ENCODE measurements at places on chromosomes 5 and 9. TPM values are rescaled to one million over a fixed set of nuclear protein-coding genes. Genes with fewer than 3 reads are reported as not detected.
A peak's percentile ranks its signal among the peaks of the same experiment; 100 is the strongest.

GRCh38 chr5:6759401-6759800 lies 46.2 kb downstream of the TENT4A start:
- no peak for DNase-seq
- no peaks in the 10 kb centered on the region for H3K27me3 ChIP-seq

- H3K36me3 ChIP-seq: no peaks in the 10 kb centered on the region
- H3K27ac ChIP-seq: no peak overlapping the region
- H3K4me1 ChIP-seq: no peaks in the 10 kb centered on the region
- DNase-seq: no peak
Measured at GRCh38 chr5:142689081-142689480, 3.2 kb upstream of the FGF1 start.

GRCh38 chr5:124343451-124343867 lies 403.0 kb downstream of the ZNF608 start:
- H3K36me3 ChIP-seq: no peaks in the 10 kb centered on the region
- H3K4me3 ChIP-seq: no peak overlapping the region
- H3K27me3 ChIP-seq: no peaks in the 10 kb centered on the region
- no peak for DNase-seq
- H3K27ac ChIP-seq: no peak overlapping the region

DNA sequence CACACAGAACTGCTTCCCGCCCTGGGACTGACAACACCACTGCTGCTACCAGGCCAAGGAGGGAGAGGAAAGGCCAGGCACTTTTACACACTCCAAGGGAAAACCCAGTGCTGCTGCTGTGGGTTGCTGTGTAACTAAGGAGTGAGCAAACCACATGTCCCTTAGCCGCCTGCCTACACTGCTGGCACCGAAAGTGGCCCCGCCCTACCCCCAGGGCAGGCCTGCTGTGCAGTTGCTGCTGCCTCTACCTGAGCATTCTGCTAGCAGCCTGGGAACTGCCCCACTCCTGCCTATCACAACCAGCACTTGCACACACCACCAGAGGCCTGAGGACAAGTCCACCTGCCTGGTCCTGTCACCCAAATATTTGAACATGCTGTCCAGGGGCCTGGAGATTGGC lies 740.9 kb downstream of the DTWD2 start:
- H3K36me3 ChIP-seq: no peaks in the 10 kb centered on the region
- H3K4me3 ChIP-seq: no peak overlapping the region
- no peak for DNase-seq
- no peak overlapping the region for H3K27ac ChIP-seq
- no peaks in the 10 kb centered on the region for H3K27me3 ChIP-seq

- no peak overlapping the region for H3K4me3 ChIP-seq
- H3K4me1 ChIP-seq: no peaks in the 10 kb centered on the region
- H3K27me3 ChIP-seq: no peaks in the 10 kb centered on the region
- H3K27ac ChIP-seq: no peak overlapping the region
- no peak for DNase-seq
Measured at GRCh38 chr5:120229036-120229435, 235.1 kb upstream of the PRR16 start.

- no peak for DNase-seq
- peak overlapping the region; percentile 38 for H3K27ac ChIP-seq
- H3K4me1 ChIP-seq: peaks cover 23% of the 10 kb centered on the region
- H3K36me3 ChIP-seq: no peaks in the 10 kb centered on the region
- no peak overlapping the region for H3K4me3 ChIP-seq
Measured at GRCh38 chr9:38332625-38333024, 59.9 kb upstream of the ALDH1B1 start.

- H3K4me1 ChIP-seq: no peaks in the 10 kb centered on the region
- H3K27ac ChIP-seq: no peak overlapping the region
- no peak overlapping the region for H3K4me3 ChIP-seq
- H3K36me3 ChIP-seq: no peaks in the 10 kb centered on the region
- no peak for DNase-seq
Measured at GRCh38 chr5:76046741-76047140, 36.4 kb upstream of the SV2C start.

- no peaks in the 10 kb centered on the region for H3K27me3 ChIP-seq
- H3K4me1 ChIP-seq: no peaks in the 10 kb centered on the region
- H3K36me3 ChIP-seq: no peaks in the 10 kb centered on the region
- DNase-seq: no peak
Measured at GRCh38 chr9:93814077-93814956, 140.8 kb downstream of the BARX1 start.

GRCh38 chr5:107253246-107253645 lies 417.5 kb downstream of the EFNA5 start:
- no peaks in the 10 kb centered on the region for H3K27me3 ChIP-seq
- no peak for DNase-seq
- H3K27ac ChIP-seq: no peak overlapping the region
- no peaks in the 10 kb centered on the region for H3K4me1 ChIP-seq
- no peak overlapping the region for H3K4me3 ChIP-seq

GRCh38 chr5:34008802-34009201 lies 952 bp upstream of the AMACR start:
- H3K4me1 ChIP-seq: peaks cover 17% of the 10 kb centered on the region
- H3K27ac ChIP-seq: peak overlapping the region; percentile 96
- no peaks in the 10 kb centered on the region for H3K27me3 ChIP-seq
- peak overlapping the region; percentile 66 for H3K4me3 ChIP-seq
- DNase-seq: no peak
- no peaks in the 10 kb centered on the region for H3K36me3 ChIP-seq

GRCh38 chr5:80141147-80141671 lies 106.1 kb downstream of the THBS4 start:
- no peaks in the 10 kb centered on the region for H3K4me1 ChIP-seq
- H3K36me3 ChIP-seq: no peaks in the 10 kb centered on the region
- no peak overlapping the region for H3K4me3 ChIP-seq
- no peaks in the 10 kb centered on the region for H3K27me3 ChIP-seq
- peak; percentile 37 for DNase-seq

GRCh38 chr5:142290577-142291299 lies 34.1 kb downstream of the SPRY4 start:
- H3K4me3 ChIP-seq: no peak overlapping the region
- no peak for DNase-seq
- H3K27me3 ChIP-seq: no peaks in the 10 kb centered on the region

DNA sequence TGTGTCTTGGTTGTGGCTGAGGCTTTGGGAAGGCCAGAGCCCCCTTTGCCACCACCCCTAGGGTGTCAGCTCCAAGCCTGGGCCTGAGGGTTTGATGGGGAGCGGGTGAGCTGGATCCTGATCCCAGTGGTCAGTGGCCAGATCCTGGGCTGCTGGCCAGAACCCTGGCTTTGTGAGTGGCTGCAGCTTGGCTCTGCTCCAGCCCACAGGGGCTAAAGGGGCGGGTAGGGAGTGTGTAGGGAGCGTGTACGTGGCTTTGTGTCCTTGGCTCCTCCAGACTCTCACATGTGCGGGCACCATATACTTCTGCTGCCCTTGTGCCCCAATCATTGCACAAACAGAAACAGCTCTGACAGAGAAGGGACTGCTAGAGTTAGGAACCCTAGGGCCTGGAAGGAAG lies 1.2 kb upstream of the IL11RA start:
- no peaks in the 10 kb centered on the region for H3K27me3 ChIP-seq
- no peak overlapping the region for H3K4me3 ChIP-seq
- peaks cover 19% of the 10 kb centered on the region for H3K4me1 ChIP-seq

DNA sequence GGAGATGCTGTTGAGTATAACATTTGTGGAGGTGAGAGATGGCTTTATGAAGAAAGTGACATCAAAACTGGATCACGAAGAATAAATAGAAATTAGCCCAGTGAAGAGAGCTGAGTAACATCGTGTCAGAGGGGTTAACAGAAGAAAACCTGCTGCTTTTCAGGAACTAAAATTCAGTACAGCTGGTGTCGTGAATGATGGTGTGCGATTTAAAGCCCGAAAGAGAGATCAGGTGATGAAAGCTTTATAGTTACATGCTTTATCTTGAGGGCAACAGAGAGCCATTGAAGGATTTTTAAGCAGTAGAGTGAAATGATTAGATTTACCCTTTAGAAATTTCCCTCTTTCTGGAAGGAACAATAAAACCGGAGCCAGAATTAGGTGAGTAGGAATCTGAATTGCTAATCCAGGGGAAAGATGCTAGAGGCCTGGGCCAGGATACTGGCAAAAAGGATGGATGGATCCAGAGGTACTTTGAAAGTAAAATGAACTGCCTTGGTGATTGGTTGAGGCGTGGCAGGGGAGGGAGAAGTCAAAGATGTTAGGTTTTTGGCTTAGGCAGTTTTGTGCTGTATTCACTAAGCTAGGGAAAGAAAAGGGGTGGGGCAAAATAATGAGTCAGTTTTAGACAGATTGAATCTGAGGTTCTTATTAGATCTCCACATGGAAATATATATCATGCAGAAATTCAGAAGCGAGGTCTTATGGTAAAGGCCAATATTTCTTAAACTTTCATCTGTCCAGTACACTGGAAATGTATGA lies 3.4 kb downstream of the LRRC70 start:
- H3K4me1 ChIP-seq: no peaks in the 10 kb centered on the region
- no peak overlapping the region for H3K27ac ChIP-seq
- H3K36me3 ChIP-seq: no peaks in the 10 kb centered on the region

- DNase-seq: no peak
- no peaks in the 10 kb centered on the region for H3K36me3 ChIP-seq
- no peak overlapping the region for H3K27ac ChIP-seq
- H3K4me3 ChIP-seq: no peak overlapping the region
- H3K27me3 ChIP-seq: no peaks in the 10 kb centered on the region
Measured at GRCh38 chr5:89823046-89823445, 586.5 kb downstream of the CETN3 start.

GRCh38 chr9:135147474-135147805 lies 60.0 kb downstream of the OLFM1 start:
- H3K36me3 ChIP-seq: no peaks in the 10 kb centered on the region
- H3K27me3 ChIP-seq: no peaks in the 10 kb centered on the region
- H3K27ac ChIP-seq: no peak overlapping the region
- no peak overlapping the region for H3K4me3 ChIP-seq
- no peaks in the 10 kb centered on the region for H3K4me1 ChIP-seq
- DNase-seq: no peak

DNA sequence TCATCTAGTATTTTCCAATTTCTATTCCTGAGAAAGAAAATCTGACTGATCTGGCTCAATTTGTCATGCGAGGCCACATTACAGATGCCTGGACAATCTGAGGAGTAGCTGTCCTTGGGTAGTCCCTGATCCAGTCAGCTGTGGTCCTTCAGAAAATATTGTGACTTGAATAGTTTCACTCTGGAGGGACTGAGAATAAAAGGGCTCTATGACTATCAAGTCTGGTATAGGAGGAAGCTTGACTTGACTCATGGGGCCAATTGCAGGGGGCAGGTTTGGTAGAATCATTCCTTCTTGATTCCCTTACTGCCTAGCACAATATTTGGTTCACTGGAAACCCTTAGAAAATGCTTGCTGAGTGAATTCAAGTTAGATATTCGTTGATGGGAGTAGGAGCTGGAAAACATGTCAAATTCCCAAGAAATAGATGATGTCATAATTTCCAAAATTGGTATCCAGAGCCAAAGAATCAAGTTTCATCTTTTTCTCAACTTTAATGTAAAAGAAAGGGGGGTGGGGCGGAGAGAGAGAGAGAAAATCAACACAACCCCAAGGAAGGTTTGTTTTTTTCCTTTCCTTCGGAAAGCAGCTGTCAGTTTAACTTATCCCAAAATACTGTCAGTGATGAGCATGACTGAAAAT lies 32.4 kb upstream of the STX17 start:
- no peaks in the 10 kb centered on the region for H3K27me3 ChIP-seq
- no peak overlapping the region for H3K4me3 ChIP-seq
- H3K36me3 ChIP-seq: no peaks in the 10 kb centered on the region

- no peak for DNase-seq
- H3K4me3 ChIP-seq: no peak overlapping the region
- H3K4me1 ChIP-seq: no peaks in the 10 kb centered on the region
- no peak overlapping the region for H3K27ac ChIP-seq
- H3K27me3 ChIP-seq: no peaks in the 10 kb centered on the region
Measured at GRCh38 chr5:133624316-133624715, 12.0 kb upstream of the FSTL4 start.

DNA sequence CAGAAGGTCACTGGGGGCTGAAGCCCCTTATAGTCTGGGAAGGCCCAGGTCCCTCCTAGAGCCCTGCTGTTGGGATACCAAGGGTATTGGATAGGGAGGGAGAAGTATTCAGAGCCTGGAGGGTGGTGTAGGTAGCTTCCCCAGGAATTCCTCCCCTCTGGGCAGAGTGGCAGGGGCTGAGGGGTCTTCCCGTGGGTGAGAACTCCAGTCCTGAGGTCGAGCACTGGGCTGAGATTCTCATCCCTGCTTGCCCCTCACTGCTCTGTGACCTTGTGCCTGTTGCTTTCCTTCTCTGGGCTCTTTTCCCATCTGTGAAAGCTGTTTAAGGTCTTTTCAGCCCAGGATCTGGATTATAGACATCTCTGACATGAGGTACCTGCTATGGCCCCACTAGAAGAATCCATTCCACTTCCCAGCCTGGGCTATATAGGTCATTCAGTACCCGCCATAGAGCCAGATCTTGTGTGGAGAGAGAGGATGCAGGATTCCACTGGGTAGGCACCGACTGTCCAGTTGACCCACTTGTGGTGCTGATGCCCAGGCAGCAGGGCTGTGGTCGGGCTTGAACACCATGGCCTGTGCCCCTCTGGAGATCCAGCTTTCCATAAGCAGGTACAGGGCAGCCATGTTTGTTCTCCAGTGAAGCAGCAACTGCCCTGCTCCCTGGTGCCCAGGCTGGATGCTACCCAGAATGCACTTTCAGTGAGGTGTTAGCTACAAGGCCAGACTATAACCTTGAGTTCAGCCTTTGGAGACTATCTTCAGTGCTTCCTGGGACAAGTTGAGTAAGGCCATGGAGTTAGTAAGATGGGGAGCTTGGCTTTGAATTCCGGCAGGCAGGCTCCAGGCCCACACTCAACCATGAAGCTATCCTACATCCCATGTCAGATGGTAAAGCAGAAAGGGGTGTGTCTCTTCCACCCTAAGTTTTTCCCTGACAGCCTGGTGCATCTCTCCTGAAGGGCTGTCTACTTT lies 60.1 kb downstream of the AMBP start:
- H3K27me3 ChIP-seq: no peaks in the 10 kb centered on the region
- no peak overlapping the region for H3K4me3 ChIP-seq
- H3K27ac ChIP-seq: no peak overlapping the region
- H3K36me3 ChIP-seq: peaks cover 7% of the 10 kb centered on the region

DNA sequence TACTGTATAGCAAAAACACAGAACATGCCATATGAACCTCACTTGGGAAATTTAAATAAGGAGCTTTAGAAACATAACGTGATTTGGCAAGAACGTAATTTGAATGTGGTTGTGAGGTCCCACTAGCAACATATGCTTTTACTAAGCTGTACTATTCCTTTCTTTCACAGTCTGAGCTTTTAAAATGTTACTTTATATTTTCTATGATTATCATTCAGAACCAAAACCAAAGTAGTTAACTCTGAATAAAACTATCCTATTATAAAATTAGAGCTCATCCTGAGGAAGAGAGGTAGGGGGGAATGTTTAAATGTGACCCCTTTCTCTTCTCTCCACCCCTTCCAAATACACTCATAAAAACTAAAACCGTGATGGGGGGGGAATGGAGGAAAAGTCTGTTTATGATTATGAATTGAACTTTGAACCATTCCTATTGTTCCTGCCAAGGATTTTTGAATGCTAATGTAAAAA lies 435.7 kb downstream of the NFIB start:
- no peak overlapping the region for H3K4me3 ChIP-seq
- no peak overlapping the region for H3K27ac ChIP-seq
- no peaks in the 10 kb centered on the region for H3K4me1 ChIP-seq
- no peak for DNase-seq
- no peaks in the 10 kb centered on the region for H3K27me3 ChIP-seq
- no peaks in the 10 kb centered on the region for H3K36me3 ChIP-seq

The CDX1 gene
- not detected for total RNA-seq

The HTR4 gene
- not detected for total RNA-seq

The FOXD4L3 gene
- total RNA-seq: not detected

The CENPK gene
- 0.28 TPM for total RNA-seq

The PCA3 gene
- total RNA-seq: not detected

The SLC36A3 gene
- total RNA-seq: not detected

The MATR3 gene
- total RNA-seq: 74.3 TPM

The MARCHF3 gene
- 6.9 TPM for total RNA-seq

The IL33 gene
- total RNA-seq: 5.7 TPM

The TRIO gene
- total RNA-seq: 31.5 TPM
